NB4 (cell line): ENCODE measurements at places on chromosomes 12 and 14.

DNA sequence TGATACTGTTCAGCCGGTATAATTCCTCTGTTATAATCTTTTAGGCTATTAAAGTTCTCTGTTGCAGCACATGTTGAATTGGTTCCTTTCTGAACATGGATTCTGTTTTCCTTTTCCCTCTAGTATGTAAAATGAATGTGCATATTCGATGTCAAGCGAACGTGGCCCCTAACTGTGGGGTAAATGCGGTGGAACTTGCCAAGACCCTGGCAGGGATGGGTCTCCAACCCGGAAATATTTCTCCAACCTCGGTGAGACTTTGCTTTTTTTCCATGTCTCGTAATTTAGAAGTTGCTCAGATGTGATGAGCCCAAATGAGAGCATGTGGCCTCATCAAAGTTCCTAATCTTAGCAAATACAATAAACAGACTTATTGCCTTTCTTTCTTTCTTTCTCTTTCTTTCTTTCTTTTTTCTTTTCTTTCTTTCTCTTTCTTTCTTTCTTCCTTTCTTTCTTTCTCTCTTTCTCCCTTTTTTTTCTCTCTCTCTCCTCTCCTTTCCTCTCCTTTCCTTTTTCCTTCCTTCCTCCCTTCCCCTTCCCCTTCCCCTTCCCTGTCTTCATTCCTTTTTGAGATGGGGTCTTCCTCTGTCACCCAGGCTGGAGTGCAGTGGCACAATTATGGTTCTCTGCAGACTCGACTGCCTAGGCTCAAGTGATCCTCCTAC is 131.9 kb downstream of the PRKCH start:
- DNase-seq = no peak

GRCh38 chr14:21245813-21246212 is 23.4 kb downstream of the HNRNPC start:
- DNase-seq = no peak

GRCh38 chr14:55450124-55450523 is 9.7 kb upstream of the TBPL2 start:
- peak; percentile 52 for DNase-seq

DNA sequence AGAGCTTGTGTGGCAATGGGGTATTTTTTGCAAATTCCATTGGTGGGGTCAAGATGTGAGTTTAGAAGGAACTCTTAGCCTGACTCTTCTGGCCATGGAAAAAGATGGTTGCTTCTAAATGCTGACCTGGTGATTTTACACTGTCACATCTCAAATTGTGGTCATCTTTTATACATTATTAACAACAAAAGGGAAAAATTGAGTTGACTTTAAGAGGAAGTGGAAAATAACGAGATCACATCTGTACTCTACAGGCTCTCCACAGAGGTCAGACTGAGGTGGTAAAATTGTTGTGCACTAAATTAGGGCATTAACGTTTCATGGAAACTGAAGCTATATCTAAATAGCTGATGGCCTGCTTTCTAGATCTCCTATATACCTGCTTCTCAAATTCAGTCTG is 44.7 kb downstream of the PTPN11 start:
- peak; percentile 20 for DNase-seq

GRCh38 chr12:46354111-46354801 is 18.3 kb downstream of the SLC38A2 start:
- DNase-seq = no peak

DNA sequence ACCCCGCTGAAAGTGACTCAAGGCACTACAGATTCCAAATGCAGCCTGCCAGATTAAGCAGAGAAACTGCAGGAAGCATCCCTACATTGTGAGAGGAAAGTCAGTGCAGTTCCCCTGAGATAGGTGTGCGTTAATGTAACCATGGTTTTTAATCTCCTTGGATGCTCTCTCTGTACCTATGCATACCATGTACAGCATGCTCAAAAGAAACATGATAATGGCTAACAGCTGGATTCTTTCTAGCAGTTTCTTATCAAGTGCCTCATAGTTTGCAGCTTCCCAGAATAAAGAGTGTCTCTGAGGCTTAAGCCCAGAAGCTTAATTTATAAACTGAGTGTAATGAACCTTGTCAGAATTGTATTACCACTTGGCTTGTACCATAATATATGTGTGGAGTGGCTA is 17.1 kb upstream of the MDM1 start:
- no peak for DNase-seq

DNA sequence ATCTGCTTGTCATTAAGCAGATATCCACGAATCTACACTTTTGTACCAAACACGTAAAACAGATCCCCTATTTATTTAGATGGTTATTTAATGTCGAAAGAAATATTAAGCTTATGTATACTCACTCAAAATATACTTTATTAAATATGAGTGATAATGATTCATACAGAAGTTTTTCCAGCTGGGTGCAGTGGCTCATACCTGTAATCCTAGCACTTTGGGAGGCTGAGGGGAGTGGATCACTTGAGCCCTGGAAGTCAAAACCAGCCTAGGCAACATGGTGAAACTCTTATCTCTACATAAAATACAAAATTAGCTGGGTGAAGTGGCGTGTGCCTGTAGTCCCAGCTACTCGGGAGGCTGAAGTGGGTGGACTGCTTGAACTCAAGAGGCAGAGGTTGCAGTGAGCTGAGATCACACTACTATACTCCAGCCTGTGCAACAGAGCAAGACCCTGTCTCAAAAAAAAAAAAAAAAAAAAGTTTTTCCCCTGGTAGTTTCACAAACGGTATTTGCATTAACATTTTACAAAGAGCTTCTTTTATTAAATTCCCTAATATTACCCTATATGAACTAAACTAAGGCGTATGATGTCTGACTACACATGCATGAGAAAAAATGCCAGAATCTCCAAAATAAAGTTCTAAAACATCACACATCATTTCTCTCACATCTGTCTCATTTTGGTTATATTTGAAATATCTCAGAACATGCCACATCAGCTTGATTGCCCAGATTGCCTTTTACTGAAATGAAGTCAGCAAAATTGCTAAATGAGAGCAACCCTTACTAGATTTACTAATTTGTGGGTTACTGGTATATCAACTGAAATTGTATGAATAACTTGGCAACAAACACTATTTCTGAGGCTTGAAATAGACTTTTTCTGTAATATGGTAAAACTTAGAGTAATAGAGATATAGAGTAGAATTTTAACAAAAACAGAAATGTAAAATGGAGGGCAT is 74.9 kb downstream of the PAWR start:
- DNase-seq = no peak

- DNase-seq = peak; percentile 45
These were observed 40.7 kb upstream of the TMEM263 start for GRCh38 chr12:106914796-106915634.

GRCh38 chr14:37658156-37658555 is 62.7 kb downstream of the TTC6 start:
- DNase-seq = no peak

DNA sequence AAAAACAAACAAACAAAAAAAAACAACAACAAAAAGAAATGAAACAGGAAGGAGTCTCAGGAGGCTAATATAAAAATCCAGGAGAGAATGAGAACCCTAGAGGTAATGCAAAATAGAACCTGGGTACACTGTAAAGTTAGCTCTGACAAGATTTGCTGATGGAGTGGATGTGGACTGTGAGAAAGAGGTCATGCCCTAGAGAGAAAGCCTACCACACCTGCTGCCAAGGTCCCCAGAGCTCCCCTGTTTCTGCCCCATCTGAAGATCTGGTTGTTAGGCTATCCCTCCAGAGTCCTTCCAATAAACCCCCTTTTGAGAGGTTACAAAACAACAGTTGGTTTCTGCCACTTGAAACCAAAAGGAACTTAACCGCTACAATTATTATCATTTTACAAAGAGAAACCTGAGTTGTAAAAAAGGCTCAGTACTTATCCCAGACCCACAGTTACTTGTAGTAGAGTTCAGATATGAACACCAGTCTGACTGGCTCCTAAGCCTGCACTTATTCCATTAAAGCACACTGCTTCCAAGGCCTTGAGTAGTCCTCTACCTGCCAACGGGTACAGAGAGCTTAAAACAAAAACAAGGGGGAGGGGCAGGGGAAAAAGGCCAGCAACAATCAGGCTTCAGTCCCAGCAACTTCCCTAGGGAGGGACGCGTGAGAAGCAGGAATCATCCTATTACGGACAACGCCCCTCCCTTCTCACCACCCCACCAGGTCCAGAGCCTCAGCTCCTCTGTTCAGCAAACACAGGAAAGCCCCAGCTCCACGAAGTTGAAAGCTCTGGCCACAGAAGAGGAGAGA is 27.7 kb downstream of the PPP1R13B start:
- no peak for DNase-seq

GRCh38 chr14:93950948-93951634 is 23.9 kb downstream of the FAM181A start:
- DNase-seq = no peak

DNA sequence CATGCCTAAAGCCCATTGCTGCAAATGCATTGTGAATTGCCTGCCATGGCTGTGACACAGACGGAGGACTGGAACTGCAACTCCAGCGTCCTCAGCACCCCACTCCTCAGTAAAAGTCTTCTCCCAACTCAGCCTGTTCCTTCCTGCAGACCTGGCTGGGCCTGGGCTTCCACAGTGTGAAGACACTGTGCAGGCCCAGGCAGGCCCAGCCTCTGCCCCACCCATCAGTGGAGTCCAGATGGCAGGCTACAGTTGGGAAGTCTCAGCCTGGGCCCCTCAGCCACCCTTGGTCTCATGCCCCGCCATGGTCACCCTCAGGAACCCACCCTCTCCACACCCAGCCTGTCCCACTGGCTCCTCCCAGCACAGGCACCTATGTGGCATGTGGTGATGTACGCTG is 22.0 kb downstream of the VSX2 start:
- no peak for DNase-seq

- DNase-seq = no peak
These were observed 1036.1 kb downstream of the TMEM121 start for GRCh38 chr14:106562451-106562850.

DNA sequence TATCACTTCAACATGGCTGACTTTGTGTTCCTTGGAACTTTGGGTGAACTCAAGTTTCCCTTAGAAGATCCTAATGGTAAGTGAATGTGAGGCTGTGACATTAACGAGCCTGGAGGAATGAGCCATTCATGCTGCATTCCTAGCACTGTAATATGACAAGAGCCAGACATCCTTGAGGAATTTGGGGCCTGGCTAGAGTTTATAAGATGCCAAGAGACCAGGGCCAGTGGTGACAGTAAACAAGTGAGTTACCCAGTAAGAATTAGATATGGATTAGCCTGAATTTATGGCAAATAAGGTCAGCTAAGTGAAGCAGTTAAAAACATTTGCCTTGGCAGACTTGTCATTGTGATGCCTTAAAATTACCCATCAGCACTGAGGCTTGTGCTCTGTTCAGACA is 232.4 kb downstream of the AKAP6 start:
- DNase-seq = no peak

DNA sequence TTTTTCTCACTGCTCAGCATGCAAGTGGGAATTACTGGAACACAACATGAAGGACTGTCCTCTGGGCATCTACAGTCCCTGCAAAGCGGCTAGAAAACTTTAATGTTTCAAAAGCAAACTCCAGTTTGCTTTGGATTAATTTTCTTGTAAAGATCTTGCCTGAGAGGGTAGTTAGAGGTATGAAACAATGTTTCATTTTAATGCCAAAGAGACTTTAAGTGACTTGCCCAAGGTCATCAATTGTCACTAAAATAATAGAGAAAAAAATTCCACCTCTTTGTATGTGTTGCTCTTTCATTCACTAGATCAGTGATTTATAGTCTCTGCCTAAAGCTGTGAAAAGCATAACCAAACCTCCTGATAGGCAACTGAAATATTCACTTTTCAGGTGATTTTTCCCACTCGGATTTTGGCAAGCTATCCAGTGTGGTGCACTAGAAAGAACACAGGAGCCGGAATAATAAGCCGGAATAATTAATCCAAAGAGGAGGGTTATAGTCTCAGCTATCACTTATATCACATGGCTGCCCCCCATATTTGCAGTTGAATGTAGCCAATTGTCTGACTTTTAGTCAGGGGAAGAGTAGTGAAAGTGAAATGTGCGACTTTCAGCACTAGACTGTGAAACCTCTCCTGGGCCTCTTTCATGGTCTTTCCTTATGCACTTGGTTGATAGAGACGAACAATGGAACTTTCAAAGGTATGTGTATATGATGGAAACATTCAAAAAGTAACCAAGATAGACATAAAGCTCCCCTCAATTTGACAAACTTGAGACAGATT is 107.7 kb downstream of the SLC6A15 start:
- DNase-seq = no peak

GRCh38 chr14:77265561-77266335 is 5.3 kb downstream of the NGB start:
- DNase-seq = no peak

- DNase-seq = peak; percentile 79
These were observed 417.6 kb downstream of the PCNX1 start for GRCh38 chr14:71324767-71325272.

GRCh38 chr14:65198346-65198745 is 96.0 kb upstream of the MAX start:
- DNase-seq = no peak

DNA sequence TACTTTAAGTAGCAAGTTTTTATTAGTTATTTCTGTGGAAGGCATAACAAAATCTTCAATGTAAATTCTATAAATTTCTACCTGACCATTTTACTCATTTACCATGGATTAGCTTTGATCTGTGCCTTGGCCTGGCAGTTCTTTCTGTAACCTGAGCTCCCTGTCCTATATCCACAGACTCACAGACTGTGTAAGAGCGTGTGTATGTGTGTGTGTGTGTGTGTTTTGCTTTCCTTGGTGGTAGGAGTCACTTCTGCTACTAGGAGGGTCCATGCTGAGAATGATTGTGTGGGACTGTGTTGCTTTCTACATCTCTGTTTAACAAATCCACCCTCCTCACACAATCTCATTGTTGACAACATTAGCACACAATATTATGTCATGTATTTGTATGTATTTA is 221.2 kb upstream of the PELI2 start:
- DNase-seq = no peak

DNA sequence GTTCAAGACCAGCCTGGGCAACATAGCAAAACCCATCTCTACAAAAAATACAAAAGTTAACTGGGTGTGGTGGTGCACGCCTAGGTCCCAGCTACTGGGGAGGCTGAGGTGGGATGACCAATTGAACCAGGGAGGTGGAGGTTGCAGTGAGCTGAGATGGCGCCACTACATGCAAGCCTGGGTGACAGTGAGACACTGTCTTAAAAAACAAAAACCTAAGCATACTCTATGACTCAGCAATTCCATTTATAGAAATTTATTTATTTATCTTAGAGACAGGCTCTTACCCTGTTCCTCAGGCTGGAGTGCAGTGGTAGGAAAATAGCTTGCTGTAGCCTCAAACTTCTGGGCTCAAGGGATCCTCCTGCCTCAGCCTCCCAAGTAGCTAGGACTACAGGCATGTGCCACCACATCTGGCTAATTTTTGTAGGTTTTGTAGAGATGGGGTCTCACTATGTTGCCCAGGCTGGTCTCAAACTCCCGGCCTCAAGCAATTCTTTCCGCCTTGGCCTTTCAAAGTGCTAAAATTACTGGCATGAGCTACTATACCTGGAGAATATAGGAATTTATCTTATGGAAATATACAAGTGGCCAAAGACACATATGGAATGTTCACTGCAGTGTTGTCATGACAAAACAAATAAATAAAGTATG is 43.3 kb downstream of the NCKAP5L start:
- no peak for DNase-seq

- DNase-seq = no peak
These were observed 77.5 kb downstream of the TGFB3 start for GRCh38 chr14:75904311-75904710.

GRCh38 chr12:88156075-88156654 is 14.1 kb downstream of the TMTC3 start:
- no peak for DNase-seq

GRCh38 chr12:105667973-105668743 is 337.7 kb downstream of the C12orf75 start:
- no peak for DNase-seq
